ENCODE measurements at places on chromosomes 4 and X.

DNA sequence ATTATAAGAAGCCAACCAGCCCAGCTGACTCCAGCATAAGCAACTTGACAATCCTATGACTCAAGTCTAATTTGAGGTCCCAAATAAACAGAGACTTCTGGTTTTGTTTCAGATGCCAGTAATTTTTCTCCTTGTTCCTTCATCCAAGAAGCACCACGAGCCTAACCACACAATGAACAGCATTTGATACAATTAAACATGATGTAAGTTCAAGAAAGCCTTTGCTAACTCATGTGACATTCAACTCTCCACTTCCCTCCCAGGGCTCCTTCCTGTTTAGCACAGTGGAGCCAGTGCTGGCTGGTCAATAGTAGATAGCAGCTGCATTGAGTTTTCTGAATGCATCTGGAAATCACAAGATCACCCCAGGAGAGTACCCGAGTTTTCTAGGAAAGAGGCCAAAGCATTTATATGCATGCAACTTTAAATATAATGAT, 206.3 kb downstream of the ARHGAP24 start:
- no peak for DNase-seq

GRCh38 chr4:85370400-85371032, 104.4 kb upstream of the ARHGAP24 start:
- DNase-seq = no peak

GRCh38 chr4:8053688-8054449, 104.7 kb downstream of the ABLIM2 start:
- DNase-seq = no peak

- DNase-seq = no peak
Observed at GRCh38 chr4:172818901-172819300, 349.7 kb upstream of the GALNT7 start.

GRCh38 chr4:85761803-85762528, 287.0 kb downstream of the ARHGAP24 start:
- no peak for DNase-seq

DNA sequence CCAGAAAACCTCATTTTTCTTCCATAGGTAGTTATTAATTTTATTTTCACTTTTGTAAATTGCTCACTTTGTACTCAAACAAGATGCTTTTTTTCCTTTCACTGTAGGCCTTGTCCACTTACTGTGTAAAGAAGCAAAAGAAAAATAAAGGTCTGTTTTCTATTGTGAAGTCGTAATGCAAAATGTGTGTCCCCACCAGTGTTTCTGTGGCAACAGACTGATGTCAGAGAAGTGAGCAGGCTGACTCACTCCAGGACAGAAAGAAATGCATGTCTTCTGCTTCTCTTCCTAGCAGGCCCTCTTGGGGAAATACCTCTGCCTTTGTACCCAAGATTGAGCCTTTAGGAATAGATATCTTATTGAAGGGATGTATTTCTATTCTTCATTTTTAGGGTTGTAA, 30.3 kb downstream of the INPP4B start:
- DNase-seq = no peak

GRCh38 chr4:145930592-145930991, 8.0 kb downstream of the ZNF827 start:
- DNase-seq = no peak

DNA sequence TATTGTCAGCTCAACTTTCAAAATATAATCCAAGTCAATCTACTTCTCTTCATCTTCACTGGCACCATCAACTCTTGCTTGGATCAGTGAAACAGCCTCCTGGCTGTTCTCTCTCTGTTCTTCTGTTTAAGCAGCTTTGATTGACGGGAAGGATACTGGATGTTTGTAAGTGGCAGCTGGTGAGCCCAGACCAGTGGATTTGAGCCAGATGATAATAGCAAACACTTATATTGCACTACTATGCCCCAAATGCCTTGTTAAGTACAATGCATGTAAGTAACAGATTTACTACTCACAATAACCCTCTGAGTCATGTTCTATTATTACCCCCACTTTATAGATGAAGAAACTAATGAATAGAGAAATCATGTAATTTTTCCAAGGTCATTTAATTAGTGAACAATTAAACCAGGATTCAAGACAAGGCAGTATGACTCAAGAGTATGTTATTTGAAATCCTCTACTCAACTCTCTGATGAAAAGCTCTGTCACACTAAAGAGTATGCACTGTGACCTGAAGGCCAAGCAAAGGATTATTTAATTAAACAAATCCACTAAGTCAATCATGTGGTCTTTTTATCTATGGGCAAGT, 44.8 kb downstream of the SPANXN3 start:
- DNase-seq = no peak

GRCh38 chrX:105464618-105465017, 244.1 kb upstream of the TEX13A start:
- DNase-seq = no peak

GRCh38 chr4:71009086-71009485, 15.6 kb downstream of the DCK start:
- DNase-seq = no peak

DNA sequence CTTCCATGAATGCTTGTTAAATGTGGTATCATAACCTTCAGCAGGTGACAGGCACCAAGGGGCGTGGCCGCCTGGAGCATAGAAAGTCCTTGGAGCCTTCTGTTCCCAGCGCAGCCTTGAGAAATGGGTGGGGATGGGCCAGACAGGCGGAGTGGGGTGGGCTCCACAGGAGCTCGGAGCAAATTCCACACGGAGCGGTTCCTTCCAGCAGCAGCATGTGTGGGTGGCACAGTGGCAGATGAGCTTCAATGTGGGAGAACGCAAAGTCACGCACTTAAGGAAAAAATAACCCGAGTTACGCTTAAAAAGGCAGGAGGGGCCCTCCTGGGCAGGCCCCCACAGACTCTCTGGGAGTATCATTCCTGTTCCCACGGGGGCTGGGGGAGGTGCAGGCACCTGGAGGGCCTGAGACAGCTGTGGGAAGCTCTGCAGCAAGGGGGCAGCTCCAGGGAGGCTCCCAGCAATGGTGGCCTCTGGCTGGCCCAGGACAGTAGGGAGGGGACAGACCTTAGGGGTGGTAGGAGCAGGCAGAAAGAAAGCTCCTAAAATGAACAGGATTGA, 15.3 kb downstream of the TMEM271 start:
- DNase-seq = no peak

DNA sequence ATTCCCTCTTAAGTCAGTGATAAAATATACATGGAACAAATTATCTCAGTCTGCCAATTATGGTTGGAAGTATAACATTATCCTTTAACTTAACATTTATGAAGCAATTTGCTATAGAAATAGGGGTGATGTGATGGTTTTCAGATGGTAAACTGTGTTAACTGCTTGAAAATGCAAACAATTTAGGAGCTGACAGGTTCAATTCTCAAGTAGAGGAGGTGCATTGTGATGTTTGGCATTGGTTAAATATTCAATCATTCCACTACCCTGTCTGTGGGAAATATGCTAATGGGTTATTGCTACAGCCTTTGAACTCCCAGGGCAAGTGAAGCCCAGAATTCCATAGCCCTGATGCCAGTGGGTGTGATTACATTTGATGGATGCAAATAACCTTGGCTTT, 243.4 kb upstream of the GK2 start:
- no peak for DNase-seq

- DNase-seq = no peak
Observed at GRCh38 chr4:102483120-102483519, 18.0 kb upstream of the NFKB1 start.

GRCh38 chrX:115047715-115048114, 30.3 kb upstream of the IL13RA2 start:
- no peak for DNase-seq

DNA sequence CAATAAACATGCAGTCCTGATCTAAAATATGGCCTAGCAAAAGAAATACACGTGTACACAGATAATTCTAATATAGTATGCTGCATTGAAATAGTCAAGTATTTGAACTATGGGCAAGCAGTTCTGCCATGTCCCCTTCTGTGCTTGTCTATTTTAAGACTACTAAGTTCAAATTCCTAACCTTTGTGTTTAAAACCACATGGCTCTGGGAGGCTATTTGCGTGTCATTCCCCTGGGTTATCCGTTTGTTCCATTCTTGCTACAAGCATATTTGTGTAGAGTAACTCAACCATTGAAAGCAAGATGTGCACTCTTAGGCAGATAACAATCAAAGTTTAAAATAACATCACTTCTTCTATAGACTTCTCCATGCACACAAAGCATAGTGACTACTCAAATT, 25.4 kb upstream of the TBC1D1 start:
- no peak for DNase-seq
